ENCODE measurements at places on chromosomes 13 and 19.

- DNase-seq: no peak
Measured at GRCh38 chr13:53042877-53043276, 14.3 kb downstream of the OLFM4 start.

DNA sequence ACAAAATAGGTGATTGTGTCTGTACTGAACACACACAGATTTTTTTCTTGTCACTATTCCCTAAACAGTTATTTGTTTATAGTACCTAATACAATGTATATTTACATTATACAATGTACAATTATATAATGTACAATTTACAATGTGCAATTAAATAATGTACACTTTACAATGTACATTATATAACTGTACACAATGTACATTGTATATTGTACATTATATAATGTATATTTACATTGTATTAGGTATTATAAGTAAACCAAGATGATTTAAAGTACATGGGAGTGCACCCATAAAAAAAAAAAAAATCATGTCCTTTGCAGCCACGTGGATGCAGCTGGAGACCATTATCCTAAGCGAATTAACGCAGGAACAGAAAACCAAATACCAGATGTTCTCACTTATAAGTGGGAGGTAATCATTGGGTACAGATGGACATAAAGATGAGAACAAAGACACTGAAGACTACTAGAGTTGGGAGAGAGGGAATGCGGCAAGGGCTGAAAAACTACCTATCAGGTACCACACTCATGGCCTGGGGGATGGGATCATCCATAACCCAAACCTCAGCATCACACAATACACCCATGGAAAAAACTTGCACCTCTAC is 68.1 kb downstream of the ABCC4 start:
- no peak for DNase-seq

DNA sequence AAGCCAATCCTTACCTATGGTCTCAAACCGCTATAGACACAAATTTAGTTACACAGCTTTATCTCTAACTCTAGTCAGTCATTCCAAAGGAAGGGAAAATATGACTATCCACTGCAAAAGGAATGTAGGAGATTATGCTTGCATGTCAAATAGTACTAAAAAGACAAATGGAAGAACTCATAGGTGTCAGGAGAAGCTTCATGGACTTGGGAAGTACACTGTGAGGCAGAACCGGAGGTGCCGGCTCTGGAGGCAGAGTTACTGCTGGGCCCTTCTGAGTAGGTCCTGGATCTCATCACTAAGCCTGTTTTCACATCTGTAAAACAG is 97.5 kb downstream of the FOXO1 start:
- no peak for DNase-seq

GRCh38 chr13:20121159-20121525 is 39.7 kb downstream of the GJA3 start:
- DNase-seq: no peak

GRCh38 chr13:66665991-66666390 is 564.1 kb downstream of the PCDH9 start:
- no peak for DNase-seq
